ENCODE measurements at places on chromosomes 7 and 10.
A peak's percentile ranks its signal among the peaks of the same experiment; 100 is the strongest.

GRCh38 chr10:126126023-126126422, 229.7 kb downstream of the FANK1 start:
- no peak for DNase-seq

DNA sequence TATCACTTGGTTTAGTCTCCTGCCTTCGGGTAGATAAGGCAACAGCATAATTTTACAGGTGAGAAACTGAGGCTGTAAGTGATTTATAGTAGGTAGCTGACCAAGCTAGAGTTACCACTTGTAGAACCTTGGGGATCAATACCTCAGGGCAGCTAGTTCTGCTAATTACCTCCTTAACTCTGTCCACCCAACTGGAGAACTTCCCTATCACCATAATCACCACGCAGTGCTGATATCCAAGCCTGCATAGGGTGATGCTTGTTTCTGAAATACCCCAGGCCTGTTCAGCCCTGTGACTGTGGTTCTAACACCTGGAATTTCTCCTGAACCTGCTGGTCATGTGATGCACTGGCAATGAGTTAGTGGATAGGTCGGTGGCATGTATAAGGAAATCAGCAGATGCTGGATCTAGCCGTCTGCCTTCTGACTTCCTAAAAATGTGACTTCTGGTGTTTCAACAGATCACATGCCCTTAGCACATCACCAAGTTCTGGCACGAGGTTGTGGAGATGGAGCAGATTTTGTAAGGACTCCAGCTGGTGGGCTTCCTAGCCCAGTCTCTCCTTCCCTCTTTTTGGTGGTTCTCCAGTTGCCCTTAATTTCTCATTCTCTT, 15.3 kb downstream of the PLAU start:
- DNase-seq, result no peak

GRCh38 chr10:125911990-125912389, 15.6 kb downstream of the FANK1 start:
- peak; percentile 89 for DNase-seq

DNA sequence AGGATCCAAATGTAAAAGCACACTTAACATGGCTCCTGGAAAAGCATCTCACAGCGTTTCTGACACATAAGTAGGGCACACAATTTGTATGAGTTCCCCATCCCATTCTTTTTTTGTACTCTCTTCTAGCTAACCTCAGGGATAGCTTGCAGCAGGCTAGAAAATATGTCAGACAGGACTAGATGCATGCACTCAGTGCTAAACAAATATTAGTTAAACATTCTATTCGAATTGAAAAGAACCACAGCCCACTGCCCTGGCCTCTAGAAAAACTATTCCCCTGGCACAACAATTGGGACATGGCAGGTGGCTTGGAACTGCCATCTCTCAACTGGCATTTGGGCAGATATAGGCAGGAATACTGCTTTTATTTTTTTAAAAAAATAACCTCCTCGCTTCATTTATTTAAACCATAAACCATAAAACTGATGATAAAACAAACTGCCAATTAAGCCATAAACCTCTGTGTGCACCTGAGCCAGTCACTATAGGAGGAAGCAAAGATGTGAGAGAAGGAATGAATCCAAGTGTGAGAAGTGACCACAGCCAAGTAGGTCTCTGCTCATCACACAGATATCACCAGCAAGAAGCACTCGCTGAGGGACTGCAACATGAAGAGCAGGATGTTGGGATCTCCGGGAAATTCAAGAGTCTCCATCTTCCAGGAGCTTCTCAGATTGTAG, 394.1 kb downstream of the NEBL start:
- DNase-seq, result no peak

- no peak for DNase-seq
Observed at GRCh38 chr10:44292390-44293002, 92.4 kb downstream of the CXCL12 start.

DNA sequence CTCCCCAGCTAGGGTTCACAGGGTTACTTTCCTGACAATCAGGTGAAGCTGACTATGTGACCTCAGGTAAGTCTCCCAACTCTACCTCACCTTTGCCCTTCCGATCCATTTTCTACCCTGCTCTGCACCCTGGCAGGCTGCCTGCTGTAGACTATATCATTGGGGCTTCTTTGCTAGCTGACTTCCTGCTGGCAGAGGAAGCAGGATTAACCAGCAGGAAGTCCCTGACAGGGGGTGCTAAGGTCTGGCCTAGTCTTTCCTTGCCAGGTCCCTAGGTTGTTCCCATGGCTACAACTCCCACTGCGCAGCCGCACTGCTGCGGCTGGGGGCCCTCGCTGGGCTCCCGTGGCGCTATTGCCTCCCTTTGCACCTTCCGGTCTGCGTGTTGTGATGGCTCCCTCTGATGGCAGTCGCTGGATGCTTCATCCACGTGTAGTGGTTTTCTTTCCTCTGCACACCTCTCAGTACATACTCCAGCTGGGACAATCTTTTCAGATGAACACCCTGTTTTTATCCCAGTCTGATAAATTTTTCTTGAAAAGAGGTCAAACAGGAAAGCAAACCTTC, 365.9 kb downstream of the REEP3 start:
- no peak for DNase-seq

DNA sequence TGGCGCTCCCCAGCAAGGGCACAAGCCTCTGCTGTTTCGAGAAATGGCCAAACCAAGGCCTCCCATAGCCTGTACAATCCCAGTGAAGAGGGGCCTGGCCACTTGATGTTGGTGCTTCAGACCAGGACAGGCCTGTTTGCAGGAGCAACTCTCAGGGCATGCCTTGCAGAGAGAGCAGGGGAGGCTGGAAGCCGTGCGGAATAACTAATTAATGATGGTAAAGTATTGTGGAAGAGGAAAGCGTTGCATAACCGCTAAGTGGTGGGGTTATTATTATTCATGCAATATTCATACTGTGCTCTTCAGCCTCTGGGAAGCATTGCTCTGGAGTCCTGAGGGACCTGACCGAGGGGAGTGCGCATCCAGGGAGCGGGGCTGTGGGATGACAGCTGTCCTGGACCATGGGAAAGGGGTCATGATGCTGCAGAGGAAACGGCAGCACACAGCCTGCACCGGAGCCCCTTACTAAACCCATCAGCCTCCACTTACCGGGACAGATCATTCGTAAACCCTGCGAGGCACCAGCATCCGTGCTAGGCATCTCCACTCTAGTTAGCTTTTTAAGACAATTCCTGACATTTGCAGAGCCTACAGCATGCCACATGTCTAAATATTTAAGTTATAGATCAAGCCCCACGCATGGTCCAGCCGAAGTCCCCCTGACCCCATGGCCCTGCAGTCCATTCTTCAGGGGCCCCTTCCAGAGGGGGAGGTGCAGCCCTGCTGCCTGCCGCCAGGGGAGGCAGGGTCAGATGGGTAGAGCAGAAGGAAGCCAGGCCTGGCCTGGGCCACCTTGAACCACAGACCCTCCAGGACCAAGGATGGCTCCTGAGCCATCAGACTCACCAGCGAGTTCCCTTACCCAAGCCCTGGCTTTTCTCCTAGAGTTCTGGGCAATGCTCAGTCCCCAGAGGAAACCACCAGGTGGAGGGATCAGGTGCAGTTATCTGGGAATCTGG, 11.6 kb downstream of the TMEM273 start:
- DNase-seq, result no peak

- no peak for DNase-seq
Observed at GRCh38 chr7:20113427-20114027, 103.7 kb downstream of the MACC1 start.

DNA sequence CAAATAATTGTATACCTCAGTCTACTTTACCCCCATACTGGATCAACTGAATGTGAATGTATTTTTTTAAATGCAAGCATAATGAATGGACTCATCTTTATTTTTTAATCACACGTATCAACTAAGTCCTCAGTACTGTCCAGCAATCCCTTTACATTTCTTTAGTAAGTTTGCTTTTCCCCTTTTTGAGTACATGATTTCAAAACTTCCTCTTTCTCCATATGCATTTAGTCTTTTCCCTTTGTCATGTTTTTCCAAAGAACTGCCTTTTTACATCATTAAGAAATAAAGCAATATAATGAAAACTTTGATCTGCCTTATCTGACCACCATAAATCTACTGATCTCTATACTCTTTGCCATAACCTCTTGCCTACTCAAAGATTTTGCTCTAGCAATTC, 182.5 kb upstream of the AKR1E2 start:
- no peak for DNase-seq

GRCh38 chr10:103983367-103983911, 16.5 kb downstream of the SLK start:
- DNase-seq, result no peak

DNA sequence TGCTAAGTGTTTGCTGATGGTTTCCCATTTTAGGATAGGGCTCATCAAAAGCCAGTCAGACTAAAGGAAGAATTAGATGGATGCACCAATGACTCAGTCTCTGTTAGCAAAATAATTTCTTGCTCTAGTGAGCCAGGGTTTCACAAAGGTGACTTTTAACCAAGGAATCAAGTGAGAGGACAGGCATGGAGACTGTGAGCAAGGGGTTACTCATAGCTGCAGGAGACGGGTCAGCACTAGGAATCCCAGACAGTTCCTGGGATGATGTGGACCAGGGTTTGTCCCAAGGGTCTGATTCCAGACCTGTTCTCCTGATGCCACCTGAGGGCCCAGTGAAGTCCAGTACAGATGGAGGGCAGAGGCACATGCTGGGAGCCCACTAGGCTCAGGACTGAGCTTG, 138.1 kb downstream of the NOC3L start:
- DNase-seq, result no peak

DNA sequence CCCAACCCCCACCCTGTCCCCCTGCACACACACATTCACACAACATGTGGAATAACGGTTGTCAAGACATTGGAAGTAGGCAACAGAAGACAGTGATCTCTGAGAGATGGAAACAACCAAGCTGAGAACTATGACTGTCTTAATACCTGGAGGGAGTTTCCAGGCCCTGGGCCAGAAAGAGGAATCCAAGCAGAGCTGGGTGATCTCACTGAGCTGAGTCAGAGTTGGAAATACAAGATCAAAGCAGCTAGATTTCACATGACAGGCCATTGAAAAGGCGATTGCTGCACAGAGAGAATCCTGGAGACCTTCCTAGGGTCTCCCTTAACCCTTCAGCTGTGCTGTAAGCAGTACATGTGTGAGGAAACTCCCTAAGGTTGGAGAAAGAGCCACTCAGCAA, 165.8 kb upstream of the PRSS1 start:
- no peak for DNase-seq

DNA sequence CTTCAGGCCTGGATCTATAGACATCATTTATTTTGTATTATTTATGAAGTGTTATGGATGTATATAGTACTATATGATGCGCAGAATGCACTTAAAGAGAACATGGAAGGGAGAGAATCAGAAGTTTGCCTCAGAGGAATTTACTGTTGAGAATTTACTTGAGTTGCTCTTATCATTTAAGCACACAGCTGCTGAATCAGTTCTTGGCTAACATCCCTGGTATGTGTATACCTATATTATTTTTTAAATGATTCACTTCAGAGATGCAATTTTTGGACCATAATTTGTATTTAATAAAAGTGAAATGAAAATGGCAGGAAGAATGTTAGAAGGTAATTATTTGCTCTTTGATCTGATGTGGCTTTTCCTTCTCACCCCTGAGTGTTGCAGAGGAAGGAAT, 191.6 kb downstream of the BICC1 start:
- no peak for DNase-seq

- DNase-seq, result no peak
Observed at GRCh38 chr7:150337179-150337578, 4.2 kb downstream of the RARRES2 start.

GRCh38 chr10:88317099-88317498, 266.0 kb downstream of the RNLS start:
- no peak for DNase-seq

DNA sequence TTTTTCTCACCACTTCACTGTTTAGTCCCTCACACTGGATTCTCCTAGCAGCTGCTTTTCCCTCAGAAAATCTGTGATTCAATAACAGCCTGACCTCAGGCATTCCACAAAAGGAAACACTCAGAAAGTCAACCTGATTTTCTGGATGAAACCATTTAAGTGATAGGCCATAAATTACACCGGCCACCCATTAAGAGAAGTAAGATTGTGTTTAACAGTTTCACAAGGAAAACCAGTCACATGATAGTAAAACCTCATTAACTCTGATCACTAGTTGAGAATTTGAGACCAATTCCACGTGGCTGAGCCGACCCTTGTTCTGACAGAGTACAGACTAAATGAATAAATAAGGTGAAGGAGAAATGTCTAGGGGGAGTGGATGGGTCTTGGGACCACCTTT, 7.7 kb downstream of the GRM8 start:
- DNase-seq, result no peak

DNA sequence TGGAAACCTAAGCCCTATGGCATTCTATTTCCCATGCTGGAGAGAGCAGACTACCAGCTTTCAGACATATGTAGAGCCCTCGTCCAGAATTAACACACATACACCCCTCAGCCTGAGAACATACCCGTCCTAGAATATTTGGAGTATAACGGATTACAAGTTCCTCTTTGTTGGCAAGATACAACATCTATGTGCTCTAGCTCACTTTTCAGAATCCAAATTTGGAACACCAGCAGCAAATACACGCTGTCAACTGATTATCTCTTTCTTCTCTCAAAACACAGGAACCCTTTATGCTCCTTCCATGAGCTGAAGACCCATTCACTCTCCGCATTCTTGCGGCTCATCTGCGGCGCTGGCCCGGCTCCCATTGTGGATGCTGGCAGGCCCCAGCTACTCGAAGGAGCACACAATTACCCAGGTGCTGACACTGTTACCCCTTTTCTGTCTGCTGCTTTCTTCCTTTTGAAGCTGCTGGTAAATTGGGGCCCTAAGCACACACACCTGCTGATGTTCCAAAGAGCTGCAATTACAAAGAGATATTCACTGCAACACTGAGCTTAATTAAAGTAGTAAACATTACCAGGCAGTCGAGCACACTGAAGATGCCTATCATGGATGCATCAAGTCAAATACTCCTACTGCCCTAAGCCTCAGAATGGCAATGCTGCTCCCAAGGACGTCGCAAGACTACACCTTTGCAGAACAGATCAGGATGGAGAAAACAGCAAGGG, 70.0 kb downstream of the VOPP1 start:
- DNase-seq, result no peak

DNA sequence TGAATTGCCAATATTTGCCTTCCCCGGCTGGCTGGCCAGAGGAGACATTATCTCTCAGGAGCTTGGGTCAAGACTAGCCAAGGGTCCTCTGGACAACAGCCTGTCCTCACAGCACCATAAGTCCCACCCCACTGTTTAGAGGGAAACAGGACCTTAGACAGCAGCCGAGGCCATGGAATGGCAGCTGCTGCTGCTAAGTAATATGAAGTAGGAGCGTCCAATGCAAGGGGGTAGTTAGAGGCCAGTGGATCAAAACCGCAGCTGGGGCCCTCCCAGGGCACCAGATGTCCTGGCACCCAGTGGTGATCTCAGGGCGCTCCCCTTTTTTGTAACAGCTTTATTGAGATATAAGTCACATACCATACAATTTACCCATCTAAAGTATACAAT, 12.9 kb upstream of the KCP start:
- DNase-seq, result no peak

GRCh38 chr7:2962865-2963264, 80.8 kb downstream of the CARD11 start:
- DNase-seq, result no peak

Data from NCI-H2029 (cell line).